ENCODE measurements at places on chromosomes 1 and 21.

- no peak for DNase-seq
Observed at GRCh38 chr1:58402444-58402843, 144.1 kb downstream of the OMA1 start.

DNA sequence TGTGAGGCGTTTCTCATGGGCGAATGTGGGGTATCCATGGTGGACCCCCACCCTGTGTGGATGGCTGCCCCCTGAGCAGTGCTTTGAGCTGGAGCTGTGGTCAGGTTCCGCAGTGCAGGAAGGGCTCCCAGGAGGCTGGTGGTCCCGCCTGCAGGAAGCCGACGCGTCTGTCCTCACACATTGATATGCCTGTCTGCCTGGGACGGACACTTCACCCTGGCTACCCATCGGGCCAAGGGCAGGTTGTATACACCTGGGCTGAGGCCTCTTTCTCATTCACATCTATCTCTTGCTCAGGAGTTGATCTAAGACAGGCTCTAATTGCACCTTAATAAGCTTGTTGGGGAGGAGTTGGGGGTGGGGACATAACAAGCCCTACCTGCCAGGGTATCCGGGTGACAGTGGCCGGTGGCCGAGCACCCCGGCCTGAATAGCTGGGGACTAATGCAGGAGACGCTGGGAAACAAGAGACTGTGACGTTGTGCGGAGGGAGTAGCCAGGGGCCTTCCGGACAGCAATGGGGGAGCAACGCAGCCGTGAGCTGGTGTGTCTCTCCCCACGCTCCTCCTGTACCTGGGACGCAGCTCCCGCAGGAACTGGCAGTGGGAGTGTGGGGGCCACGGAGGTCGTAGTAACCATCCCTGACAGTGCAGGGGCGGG lies 21.7 kb downstream of the PDXK start:
- DNase-seq = no peak

DNA sequence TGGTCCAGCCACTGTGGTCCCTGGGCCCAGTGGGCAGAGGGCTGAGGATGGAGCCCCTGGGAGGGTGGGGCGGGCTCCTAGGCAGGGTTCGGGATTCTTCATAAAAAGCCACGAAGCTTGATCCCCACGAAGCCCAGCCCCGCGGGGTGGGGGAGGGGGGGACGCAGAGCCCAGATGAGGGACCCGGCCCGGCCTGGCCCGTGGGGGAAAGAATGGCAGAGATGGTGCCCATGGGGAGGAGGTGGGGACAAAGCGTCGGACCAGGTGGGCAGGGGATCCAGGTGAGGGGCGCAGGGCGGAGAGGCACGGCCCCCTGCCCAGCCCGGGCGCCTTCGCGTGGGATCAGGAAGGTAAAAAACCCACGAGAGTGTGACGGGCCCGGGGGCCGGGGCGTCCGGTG lies 6.0 kb upstream of the SMIM12 start:
- DNase-seq = no peak

- no peak for DNase-seq
Observed at GRCh38 chr1:29631836-29632805, 395.8 kb downstream of the PTPRU start.

GRCh38 chr1:155285063-155285462 lies 7.8 kb downstream of the HCN3 start:
- DNase-seq = no peak

- DNase-seq = no peak
Observed at GRCh38 chr1:67559222-67559700, 125.7 kb upstream of the GADD45A start.

DNA sequence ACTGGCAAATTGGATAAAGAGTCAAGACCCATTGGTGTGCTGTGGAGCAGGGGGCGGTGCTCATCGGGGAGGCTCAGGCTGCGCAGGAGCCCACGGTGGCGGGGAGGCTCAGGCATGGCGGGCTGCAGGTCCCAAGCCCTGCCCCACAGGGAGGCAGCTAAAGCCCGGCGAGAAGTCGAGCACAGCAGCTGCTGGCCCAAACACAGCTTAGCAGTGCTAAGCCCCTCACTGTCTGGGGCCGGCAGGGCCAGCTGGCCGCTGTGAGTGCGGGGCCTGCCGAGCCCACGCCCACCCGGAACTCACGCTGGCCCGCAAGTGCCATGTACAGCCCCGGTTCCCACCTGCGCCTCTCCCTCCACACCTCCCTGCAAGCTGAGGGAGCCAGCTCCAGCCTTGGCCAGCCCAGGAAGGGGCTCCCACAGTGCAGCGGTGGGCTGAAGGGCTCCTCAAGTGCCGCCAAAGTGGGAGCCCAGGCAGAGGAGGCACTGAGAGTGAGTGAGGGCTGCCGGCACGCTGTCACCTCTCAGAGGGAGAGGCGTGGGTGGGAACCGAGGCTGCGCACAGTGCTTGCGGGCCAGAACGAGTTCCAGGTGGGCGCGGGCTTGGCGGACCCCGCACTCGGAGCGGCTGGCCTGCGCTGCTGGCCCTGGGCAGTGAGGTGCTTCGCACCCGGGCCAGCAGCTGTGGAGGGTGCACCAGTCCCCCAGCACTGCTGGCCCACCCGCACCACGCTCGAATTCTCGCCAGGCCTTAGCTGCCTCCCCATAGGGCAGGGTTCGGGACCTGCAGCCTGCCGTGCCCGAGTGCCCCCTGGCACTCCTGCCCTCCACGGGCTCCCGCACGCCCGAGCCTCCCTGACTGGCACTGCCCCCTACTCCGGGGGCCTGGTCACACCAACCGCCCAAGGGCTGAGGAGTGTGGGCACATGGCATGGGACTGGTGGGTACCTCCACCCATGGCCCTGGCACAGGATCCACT lies 263.4 kb downstream of the GPR52 start:
- no peak for DNase-seq

- DNase-seq = no peak
Observed at GRCh38 chr1:78715181-78715661, 65.6 kb downstream of the IFI44 start.

DNA sequence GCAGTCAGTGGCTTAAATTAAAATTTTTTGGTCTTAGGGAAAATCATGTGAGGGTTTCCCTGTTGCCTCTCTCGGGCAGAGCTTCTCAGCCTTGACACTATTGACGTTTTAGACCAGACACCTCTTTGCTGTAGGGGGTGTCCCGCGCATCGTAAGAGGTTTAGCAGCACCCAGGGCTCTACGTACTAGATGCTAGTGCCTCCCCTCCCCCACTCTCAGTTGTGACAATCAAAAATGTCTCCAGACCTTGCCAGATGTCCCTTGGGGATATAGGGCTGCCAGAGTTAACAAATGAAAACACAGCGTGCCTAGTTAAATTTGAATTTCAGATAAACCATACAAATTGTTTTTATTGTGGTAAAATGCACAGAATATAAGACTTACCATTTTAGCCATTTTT lies 293.3 kb downstream of the DISC1 start:
- DNase-seq = no peak

- DNase-seq = no peak
Observed at GRCh38 chr1:64196074-64196870, 7.2 kb upstream of the UBE2U start.

GRCh38 chr1:98098473-98098872 lies 177.6 kb upstream of the DPYD start:
- no peak for DNase-seq

GRCh38 chr1:160187407-160187806 lies 3.0 kb upstream of the CASQ1 start:
- DNase-seq = no peak

DNA sequence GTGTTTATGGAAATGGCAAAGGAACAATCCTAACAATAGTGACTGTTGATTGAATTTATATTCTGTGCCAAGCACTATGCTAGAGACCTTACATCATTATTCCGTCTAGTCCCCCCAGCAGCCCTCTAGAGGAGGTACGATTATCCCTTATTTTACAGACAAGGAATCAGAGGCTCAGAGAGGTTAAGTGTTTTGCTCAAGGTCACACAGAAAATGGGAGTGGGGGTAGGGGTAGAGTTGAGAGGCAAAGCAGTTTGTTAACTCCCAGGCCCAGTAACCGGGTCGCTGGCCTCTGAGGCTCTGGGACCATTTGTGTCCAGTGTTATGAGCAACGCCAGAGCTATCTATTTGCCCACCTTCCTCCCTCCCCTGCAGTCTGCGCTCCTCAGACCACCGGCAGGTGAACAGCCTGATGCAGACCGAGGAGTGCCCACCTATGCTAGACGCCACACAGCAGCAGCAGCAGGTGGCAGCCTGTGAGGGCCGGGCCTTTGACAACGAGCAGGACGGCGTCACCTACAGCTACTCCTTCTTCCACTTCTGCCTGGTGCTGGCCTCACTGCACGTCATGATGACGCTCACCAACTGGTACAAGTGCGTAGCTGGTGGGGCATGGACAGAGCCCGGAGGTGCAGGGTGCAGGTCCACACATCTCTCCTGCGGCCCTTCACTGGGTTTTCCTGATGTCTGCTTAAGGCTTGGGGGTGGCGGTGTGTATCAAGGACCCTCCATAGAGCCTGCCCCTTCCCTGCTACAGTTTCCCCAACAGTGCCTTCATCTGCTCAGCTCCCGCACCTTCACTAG lies 19.8 kb downstream of the SERINC2 start:
- no peak for DNase-seq

GRCh38 chr1:24776821-24777220 lies 31.6 kb downstream of the CLIC4 start:
- DNase-seq = no peak

- no peak for DNase-seq
Observed at GRCh38 chr1:24255226-24255625, 63.9 kb upstream of the GRHL3 start.

- DNase-seq = no peak
Observed at GRCh38 chr1:157007306-157007705, 38.2 kb downstream of the ARHGEF11 start.
